Fibroblast of skin of right biceps (primary cell): ENCODE measurements at places on chromosomes 7 and 10.

DNA sequence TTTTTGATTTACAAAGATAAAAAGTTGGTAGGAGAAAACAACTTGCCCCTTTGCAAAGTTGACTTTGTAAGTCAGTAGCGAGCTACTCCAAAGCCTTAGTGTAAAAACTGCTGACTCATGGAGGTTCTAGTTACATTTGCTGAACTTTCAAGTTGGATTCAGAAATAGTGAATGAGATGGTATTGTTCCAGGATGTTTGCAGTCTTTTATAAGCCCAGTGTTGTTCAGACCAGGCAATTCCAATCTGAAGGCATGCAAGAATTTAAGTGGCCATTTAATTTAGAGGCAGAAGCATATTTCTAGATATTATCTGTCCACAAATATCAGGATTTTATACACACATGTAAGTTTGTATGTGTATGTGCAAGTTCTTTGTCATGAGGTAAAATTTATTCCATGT, 21.6 kb downstream of the TES start:
- peak; percentile 64 for DNase-seq

- DNase-seq = no peak
These were observed 19.0 kb upstream of the DMBT1 start for GRCh38 chr10:122541541-122542002.

DNA sequence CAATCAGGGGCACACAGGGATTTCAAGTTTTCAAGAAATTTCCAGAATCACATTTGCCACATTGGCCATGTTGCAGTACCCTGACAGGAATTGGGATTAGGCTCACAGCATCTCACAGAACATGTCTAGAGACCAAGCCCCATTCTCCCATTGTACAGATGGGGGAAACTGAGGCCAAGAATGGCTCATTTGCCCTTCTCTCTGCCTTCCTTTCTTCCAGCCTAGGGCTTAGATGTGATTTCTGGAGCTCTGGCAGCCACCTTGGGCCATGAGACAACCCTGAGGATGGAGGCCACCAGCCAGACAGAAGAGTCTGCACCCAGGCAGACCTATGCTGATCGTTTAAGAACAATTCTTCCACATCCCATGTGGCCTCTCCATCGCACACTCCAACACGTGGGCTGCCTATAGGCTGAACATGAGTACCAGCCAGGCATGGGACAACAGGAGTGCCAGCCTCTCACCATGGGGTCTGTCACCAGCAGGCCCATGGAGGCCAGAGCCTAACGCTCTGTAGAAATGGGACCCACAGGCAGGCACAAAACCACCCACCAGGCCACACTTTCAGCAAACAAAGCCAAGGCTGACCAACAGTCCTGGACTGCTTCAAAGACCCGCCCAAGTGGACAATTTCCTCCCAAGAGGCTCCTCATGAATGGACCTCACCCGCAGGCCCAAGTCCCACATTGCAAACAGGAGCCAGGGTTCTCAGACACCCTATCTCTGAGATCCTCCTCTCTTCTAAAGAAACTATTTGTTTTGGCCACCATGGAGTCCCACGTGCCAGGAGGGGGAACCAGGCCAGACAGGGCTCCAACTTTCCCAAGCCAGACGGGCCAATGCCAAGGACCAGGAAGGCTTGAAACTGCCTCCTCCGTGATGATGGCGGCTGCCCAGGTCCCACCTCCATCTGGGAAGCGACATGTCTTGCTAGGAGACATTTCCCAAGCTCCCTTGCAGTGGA, 20.7 kb downstream of the PDGFA start:
- no peak for DNase-seq

- DNase-seq = no peak
These were observed 4.5 kb downstream of the SLC37A3 start for GRCh38 chr7:140393756-140394306.

DNA sequence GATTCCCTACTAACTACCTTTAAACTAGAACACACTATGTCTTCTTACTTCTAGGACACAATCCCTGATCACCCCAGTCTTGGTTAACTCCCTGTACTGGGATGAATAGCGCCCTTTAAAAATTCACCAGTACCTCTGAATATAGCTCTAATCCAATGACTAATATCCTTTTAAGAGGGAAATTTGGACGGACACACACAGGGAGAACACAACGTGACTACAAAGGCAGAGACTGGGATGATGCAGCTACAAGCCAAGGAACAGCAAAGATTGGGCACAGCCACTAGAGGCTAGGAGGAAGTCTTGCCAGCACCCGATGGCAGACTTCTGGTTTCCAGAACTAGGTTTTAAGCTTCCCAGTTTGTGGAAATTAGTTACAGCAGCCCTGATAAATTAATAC, 81.4 kb downstream of the MALSU1 start:
- DNase-seq = no peak

GRCh38 chr7:71454981-71455380, 323.0 kb downstream of the GALNT17 start:
- no peak for DNase-seq

- DNase-seq = no peak
These were observed 8.1 kb downstream of the SRGN start for GRCh38 chr10:69096045-69096444.

- no peak for DNase-seq
These were observed 1.1 kb downstream of the SP4 start for GRCh38 chr7:21429021-21429420.

- DNase-seq = no peak
These were observed 342.9 kb downstream of the CALN1 start for GRCh38 chr7:72069263-72069662.

DNA sequence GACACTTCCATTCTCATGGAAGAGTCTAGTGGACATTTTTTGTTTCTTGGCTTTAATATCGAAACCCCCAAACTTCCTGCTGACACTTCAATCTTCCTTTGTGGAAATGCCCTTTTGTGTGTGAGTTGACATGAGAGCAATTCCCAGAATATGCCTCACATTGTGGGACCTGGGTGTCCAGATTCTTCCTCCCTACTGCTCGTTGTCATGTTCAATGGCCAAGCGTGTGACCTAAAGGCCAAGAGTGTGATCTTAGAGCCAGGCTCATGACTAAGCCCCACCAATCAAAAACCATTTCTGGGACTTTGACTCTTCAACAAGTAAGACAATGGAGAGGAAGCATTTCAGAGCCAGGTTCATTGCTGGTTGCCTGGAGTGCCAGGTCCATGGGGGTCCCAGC, 52.5 kb upstream of the BMPER start:
- no peak for DNase-seq

DNA sequence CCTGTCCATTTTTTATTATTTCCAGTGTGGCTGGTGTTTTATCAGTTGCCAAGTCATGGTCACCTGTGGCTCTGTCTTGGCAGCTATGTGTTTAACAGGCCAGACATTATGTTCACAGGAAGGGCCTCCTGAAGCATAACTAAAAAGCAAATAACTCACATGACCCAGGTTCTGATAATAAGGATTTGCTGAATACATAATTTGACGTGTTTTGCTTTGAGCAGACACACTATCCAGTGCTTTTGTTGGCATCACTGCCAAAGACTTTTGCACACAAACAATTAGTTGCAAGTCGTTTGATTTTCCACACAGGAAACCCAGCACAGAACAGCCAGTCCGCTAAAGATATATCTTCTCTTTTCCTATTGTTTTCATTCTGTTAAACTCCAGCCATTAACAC, 173.6 kb downstream of the ARL4A start:
- no peak for DNase-seq

- no peak for DNase-seq
These were observed 46.5 kb upstream of the PTN start for GRCh38 chr7:137390076-137390475.

DNA sequence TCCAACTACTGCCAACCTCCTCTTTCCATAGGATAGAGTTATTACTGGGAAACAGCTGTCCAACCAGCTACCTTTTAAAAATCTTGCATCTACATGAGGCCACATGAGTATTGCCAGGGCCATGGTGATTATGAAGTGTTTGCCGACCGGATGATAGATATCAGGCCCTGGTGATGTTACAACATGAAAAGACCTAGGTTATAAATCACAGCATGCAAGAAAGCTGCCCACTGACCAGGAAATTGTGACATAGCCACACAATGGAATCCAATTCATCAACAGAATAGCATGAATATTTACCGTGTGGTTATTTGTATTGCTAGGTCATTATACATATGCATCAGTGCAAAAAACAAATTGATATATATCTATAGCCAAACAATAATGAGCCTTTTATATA, 517.0 kb downstream of the INHBA start:
- DNase-seq = no peak

- no peak for DNase-seq
These were observed 120.2 kb downstream of the INPP5A start for GRCh38 chr10:132657748-132658147.

DNA sequence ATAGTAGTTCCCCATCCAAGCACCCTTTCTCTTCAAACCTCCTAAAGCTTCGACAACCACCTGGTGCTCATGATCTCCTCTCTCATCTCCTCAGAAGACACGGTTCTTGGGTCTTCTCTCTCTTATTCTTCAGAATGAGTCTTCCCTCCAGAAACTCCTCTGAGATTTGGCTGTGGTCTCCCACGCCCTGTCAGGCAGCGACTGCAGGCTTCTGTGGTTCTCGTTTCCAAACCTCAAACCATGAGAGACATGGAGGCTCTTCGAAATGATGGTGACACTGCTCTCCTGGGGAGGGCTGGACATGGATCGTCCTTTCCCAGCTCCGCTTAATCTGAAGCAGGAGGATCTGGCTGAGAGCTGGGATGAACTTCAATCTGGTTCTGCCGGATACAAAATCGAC, 78.6 kb upstream of the PITRM1 start:
- DNase-seq = no peak

GRCh38 chr10:101578192-101578591, 9.9 kb downstream of the POLL start:
- no peak for DNase-seq

GRCh38 chr7:65798111-65799075, 74.5 kb upstream of the VKORC1L1 start:
- peak; percentile 75 for DNase-seq

GRCh38 chr10:51905032-51905431, 205.6 kb upstream of the CSTF2T start:
- DNase-seq = no peak

GRCh38 chr7:6162331-6162620, 110.1 kb downstream of the CYTH3 start:
- DNase-seq = no peak

DNA sequence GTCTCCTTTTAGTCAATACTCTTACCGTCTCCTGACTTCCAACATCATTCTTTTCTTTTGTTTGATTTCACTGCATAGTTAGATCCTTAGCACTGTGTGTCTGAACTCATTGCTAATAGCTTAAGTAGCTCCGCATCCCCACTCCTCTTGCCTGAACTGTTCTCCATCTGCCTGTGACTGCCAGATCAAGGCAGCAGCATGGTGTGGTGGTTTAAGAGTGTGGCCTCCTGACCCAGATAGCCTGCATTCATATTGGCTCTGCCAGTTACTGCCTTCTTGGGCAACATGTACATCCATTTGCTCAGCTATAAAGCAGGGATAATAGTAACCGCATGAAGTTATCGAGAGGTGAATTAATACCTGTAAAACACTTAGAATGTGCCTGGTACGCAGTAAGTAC, 50.8 kb downstream of the SUFU start:
- DNase-seq = no peak

DNA sequence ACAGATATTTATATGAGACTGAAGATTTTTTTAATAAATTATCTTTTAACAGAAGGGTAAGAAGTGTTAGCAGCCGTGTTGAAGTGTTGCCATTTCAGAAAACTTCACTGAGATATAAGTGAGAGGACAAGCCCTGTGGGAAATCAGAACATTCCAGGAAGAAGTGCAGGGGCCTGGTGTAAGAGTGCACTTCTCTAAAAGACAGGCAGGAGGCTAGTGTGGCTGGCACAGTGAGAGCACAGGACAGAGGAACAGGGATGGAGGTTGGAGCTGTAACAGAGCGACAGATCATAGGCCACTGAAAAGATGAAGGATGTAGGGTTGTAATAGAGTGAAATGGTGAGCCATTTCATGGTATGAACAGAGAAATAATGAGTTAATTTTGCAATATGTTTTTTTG, 608.9 kb downstream of the SORCS1 start:
- no peak for DNase-seq

DNA sequence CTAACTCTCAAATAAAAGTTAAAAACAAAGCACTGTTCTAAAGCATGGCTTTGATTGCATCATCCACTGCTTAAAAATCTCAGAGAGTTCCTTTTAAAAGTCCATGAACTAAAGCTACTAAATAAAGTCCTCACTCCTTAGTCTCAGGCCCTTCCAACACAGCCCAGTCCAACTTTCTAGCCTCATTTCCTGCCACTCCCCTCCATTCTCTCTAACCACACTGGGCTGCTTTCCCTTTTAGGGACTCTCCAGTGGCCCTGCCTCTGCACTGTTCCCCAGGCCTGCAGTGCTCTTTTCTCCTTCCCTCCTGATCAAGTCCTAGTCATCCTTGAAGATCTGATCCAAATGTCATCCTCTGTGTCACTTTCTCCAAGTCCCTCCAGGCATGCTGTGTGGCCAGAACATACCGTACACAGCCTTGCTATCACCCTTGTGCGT, 56.9 kb upstream of the PPP1R3C start:
- peak; percentile 49 for DNase-seq

- DNase-seq = peak; percentile 14
These were observed 70.5 kb upstream of the TES start for GRCh38 chr7:116139807-116140206.

DNA sequence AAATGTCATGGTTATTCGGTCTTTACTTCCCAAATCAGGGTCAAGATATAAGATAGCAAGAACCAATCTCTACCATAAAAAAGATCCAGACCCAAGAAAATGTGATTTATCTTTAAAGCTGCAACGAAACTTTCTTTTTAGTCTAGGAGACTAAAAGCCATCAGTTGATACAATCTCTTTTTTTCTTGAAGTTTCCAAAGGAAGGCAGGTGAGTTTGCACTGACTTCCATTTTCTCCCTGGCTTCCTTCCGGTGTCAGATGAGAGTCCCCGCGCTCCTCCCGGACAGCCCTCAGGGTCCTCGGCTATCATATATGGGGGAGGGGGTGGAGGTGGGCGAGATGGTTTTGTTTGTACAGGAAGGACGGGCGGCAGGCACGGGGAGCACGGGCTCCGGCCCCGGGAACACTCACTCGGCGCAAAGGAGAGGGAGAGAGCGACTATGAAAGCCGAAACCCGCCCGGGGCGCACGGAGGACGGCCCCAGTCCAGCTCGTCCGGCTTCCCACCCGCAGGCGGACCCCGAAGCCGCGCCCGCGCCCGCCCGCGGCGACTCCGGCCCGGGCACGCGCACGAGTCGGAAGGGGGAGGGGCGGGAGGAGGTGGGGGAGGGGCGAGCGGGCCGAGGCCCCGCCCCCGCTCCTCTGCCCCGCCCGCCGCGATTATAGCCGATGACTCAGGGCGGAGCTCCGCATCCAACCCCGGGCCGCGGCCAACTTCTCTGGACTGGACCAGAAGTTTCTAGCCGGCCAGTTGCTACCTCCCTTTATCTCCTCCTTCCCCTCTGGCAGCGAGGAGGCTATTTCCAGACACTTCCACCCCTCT, at the start of gene BAG3:
TSS of gene BAG3 (plus strand) at position 689 of the 822 bp plus-strand sequence. CDS start 296 bp downstream, outside the sequence.
- DNase-seq = peak; percentile 91

GRCh38 chr10:8596929-8597472, 542.5 kb downstream of the GATA3 start:
- DNase-seq = no peak

GRCh38 chr10:8352171-8353075, 297.9 kb downstream of the GATA3 start:
- DNase-seq = no peak

GRCh38 chr10:12191715-12192114, 4.0 kb downstream of the NUDT5 start:
- DNase-seq = no peak

- no peak for DNase-seq
These were observed 12.3 kb downstream of the STX1A start for GRCh38 chr7:73707045-73707631.

GRCh38 chr10:77012812-77013500, 624.7 kb downstream of the KCNMA1 start:
- DNase-seq = no peak

- DNase-seq = peak; percentile 31
These were observed 95.7 kb downstream of the CPED1 start for GRCh38 chr7:121084256-121084655.
